Glutamatergic neuron (in vitro differentiated cells): ENCODE measurements at places on chromosomes 7 and 10. TPM values are rescaled to one million over a fixed set of nuclear protein-coding genes. Genes with fewer than 3 reads are reported as not detected.

- H3K27me3 ChIP-seq = peaks cover 2% of the 10 kb centered on the region
- H3K27ac ChIP-seq = no peak overlapping the region
- H3K36me3 ChIP-seq = no peaks in the 10 kb centered on the region
- H3K4me3 ChIP-seq = no peak overlapping the region
These were observed 9.1 kb upstream of the FZD9 start for GRCh38 chr7:73424489-73424885.

The MARCHF5 gene
- total RNA-seq = 68.5 TPM

The FAM241B gene
- 50.1 TPM for total RNA-seq

DNA sequence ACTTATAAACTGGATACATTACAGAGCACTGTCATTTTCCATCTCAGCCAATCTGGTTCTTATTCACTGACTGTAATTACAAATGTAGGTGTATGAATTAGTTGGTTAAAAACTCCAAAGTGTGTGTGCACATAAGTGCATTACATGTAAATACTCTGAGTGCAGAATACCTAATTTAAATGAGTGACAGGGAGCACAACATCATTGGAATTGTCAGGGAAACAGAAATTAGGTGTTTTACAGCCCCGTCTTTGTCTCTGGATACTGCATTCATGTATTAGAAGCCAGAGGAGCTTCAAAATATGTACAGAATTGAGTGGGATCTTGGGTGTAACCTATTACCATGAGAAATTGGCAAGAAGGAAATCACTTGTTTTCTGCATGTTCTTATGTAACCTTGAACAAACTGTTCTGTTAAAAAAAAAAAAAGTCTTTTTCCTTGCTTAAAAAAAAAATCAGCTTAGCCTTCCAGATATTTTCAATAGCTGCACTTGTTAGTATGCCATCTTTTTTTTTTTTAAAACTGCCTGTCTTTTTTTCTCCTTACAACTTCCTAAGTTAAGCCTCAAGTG, 31.1 kb downstream of the CELF2 start:
- no peaks in the 10 kb centered on the region for H3K36me3 ChIP-seq
- no peak overlapping the region for H3K4me3 ChIP-seq
- no peak for DNase-seq
- peaks cover 48% of the 10 kb centered on the region for H3K4me1 ChIP-seq

- H3K4me3 ChIP-seq = no peak overlapping the region
- no peak for DNase-seq
- no peaks in the 10 kb centered on the region for H3K27me3 ChIP-seq
- H3K27ac ChIP-seq = no peak overlapping the region
- H3K4me1 ChIP-seq = peaks cover 2% of the 10 kb centered on the region
These were observed 82.4 kb upstream of the SDK1 start for GRCh38 chr7:3218411-3219225.

DNA sequence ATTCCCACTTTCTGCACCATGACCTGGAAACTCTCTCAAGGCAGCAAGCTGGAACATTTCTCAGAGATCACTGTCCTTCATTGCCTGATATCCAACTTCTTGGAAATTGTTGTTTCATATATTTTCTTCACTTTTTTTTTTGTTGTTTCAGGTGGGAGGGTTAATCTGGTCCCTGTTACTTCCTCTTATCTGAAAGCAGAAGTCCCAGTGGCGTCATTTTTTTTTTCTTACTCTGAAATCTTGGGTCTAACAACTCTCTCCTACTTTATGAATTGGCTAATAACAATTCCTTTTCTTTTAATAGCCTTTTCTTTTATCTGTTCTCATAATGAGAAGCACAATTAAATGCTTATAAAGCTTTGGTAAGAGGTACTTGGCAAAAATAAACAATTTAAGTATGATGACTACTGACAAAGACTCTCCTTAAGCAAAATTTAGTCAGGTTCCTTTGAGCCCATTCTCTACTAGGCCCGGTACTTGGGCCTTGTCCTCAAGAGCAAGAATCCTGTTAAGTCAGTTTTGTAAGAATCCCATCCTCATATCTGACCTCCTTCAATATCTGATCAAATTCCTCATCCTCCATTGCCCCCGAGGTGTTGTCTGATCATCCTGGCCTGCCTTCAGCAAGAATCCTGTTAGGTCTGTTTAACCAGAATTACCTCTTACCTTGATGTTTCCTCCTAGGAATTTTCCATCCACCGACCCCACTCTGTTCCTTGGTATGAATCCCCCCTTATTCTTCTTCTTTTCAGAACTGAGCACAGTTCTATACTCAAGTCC, 11.5 kb upstream of the CC2D2B start:
- no peaks in the 10 kb centered on the region for H3K36me3 ChIP-seq
- no peak overlapping the region for H3K4me3 ChIP-seq
- no peaks in the 10 kb centered on the region for H3K4me1 ChIP-seq
- no peaks in the 10 kb centered on the region for H3K27me3 ChIP-seq
